ENCODE measurements at places on chromosomes 11 and 22. TPM values are rescaled to one million over a fixed set of nuclear protein-coding genes. Genes with fewer than 3 reads are reported as not detected.

Gene C11orf21
- total RNA-seq = 0.25 TPM

Gene DUSP8
- 7.6 TPM for total RNA-seq

Gene MOV10L1
- total RNA-seq = 2.5 TPM

Gene TTC28
- total RNA-seq = 132 TPM

Gene TENM4
- 80.6 TPM for total RNA-seq

Gene GAS2
- total RNA-seq = 6.6 TPM

Gene C11orf65
- 0.49 TPM for total RNA-seq

Gene A4GALT
- 0.49 TPM for total RNA-seq
